ENCODE measurements at places on chromosomes 6 and 20.
A peak's percentile ranks its signal among the peaks of the same experiment; 100 is the strongest.

- DNase-seq: no peak
Measured at GRCh38 chr20:53622247-53623133, 28.9 kb upstream of the ZNF217 start.

- no peak for DNase-seq
Measured at GRCh38 chr6:163418311-163419029, 4.0 kb downstream of the QKI start.

DNA sequence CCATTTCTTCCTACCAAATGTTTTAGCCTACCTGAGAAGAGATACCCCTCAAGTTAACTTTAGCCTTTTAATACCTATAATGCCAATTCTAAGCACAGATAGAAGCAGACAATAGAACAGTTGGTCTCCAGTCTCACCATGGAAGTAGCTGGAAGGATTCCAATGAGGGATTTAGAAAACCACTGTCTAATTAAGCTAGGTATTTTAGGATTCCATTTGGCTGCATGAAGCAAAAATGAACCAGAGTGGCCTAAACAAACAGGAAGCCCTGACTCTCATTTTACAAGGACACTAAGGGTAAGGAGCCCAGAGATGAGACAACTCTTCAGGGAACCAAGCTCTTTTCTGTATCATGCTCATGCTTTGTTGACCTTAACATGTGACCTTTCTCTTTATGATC lies 199.2 kb downstream of the ALDH8A1 start:
- peak; percentile 15 for DNase-seq

DNA sequence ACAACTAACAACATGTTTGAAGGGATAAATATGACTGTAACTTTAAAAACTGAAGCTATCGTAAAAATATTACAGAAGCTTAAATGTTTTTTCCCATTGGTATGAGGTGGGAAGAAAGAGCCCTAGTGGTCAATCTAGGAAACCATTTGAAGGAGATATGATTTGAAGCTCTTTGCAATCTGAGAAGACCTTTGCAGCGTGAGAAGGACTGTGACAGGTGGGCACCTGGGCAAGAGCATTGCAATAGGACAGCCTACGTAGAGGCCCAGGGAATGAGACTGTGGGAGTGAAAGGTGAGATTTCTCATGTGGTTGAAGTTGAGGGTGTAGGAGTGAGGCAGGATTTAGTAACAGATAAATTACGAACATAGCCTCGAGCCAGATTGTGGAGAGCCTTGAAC lies 108.0 kb upstream of the PDE7B start:
- DNase-seq: no peak

GRCh38 chr20:47950124-47950912 lies 165.0 kb upstream of the SULF2 start:
- DNase-seq: no peak

GRCh38 chr6:130615816-130616215 lies 211.4 kb upstream of the SMLR1 start:
- DNase-seq: no peak

- DNase-seq: peak; percentile 89
Measured at GRCh38 chr6:44074439-44074812, 52.8 kb downstream of the MRPL14 start.

DNA sequence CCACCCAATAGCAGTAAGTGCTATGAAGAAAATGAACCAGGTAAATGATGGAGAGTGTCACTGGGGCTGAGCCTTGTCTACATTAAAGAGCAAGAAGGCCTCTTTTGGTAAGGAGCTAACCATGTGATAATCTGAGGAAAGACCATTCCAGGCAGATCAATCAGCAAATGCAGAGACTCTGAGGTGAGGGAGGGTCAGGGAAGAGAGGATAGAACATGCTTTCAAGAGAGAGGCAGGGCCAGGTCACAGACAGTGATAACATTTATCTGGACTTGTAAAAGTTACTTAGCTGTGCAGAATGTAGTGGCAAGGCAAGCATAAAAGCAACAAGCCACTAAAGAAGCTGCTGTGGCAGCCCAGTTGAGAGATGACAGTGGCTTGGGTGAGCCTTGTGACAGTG lies 197.3 kb downstream of the TASP1 start:
- DNase-seq: no peak

DNA sequence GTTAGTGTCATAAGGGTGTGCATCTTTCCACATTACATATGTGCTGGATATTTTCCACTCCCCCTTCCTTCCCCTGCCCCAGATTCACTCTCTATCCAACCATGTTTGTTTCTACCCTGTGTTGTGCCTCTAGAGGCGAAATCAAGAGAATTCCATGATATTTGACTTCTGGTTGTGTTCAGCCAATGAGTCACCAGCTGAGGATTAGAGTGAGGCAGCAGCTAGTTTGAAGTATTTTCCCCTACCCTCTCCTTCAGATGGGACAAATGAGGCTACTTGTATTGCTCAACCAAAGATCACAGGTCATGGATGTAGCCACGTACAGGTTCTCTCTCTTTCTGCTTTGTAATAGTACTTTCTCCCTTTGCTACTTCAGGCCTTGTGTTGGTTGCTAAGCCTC lies 24.5 kb upstream of the OR2J2 start:
- no peak for DNase-seq

DNA sequence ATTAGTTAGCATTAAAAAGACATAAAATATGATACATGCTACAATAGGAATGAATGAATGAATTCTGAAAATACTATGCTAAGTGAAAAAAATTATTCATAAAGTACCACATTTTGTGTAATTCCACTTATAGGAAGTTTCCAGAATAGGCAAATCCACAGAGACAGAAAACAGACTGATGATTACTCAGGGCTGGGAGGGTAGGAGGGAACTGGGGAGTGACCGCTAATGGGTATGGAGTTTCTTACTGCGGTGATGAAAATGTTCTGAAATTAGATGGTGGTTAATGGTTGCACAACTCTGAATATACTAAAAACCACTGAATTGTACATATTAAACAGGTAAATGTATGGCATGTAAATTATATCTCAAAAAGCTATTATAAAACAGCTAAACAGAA lies 22.6 kb downstream of the FERMT1 start:
- DNase-seq: no peak

GRCh38 chr6:33990061-33990541 lies 155.8 kb downstream of the GRM4 start:
- DNase-seq: no peak

- no peak for DNase-seq
Measured at GRCh38 chr6:46583721-46584120, 68.9 kb downstream of the CYP39A1 start.

GRCh38 chr6:13009461-13009860 lies 292.9 kb downstream of the PHACTR1 start:
- DNase-seq: no peak

- no peak for DNase-seq
Measured at GRCh38 chr6:22569281-22570184, at the start of gene HDGFL1. HDGFL1 (plus strand) TSS chr6:22569566; CDS start chr6:22569576, 10 bp downstream.

- DNase-seq: no peak
Measured at GRCh38 chr20:57317789-57318371, 11.7 kb upstream of the SPO11 start.

DNA sequence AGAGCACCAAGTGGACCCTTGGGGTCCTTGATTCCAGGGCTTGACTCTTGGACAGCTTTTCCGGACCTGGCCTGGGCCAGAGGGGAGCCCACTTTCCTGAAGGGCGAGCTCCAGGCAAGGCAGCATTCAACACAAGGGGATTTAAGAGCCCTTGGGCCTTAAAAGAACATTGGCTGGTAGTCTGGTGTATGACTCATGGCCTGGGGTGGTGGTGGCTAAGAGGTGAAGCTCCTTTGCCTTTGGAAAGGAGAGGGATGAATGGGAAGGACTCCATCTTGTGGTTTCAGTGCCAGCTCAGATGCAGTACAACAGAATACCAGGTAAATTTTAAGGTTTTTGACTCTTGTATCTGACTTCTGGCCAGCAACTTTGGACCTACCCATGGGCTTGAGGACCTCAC lies 760.7 kb downstream of the GRIK2 start:
- DNase-seq: no peak

DNA sequence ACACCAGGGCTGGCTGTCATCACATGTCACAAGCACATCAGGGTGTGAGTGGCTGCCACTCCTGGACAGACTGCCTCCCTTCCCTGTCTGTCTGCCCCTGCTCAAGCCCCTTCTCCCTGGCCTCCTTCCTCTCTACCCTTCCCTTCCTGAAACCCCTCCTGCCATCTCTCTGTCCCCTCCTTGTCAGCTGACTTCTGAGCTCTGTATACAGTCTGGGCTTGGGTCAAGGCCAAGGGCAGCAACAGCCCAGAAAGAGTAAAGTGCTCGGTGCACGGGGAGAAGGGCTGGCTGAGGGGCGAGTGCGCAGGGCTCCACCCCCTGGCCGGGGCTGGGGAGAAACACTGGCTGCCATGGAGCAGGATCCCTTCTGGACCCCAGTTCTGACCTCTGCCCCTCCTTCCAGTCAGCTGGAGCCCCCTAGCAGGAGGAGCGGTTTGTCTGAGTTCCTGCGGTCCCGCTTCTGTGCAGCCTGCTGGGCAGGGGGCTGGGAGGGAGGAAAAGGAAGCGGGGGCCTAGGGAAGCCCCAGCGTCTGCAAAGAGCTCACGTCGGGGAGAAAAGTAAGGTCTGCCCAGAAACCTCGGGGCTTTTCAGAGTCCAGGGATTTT lies 2.0 kb downstream of the LKAAEAR1 start:
- no peak for DNase-seq
